SK-N-SH (cell line): ENCODE measurements at places on chromosomes 7 and 10.

GRCh38 chr7:26052706-26053105 is 99.3 kb upstream of the NFE2L3 start:
- no peak for DNase-seq

GRCh38 chr10:112307358-112308124 is 24.3 kb downstream of the TECTB start:
- peak; percentile 66 for DNase-seq

GRCh38 chr10:29554660-29555059 is 80.1 kb downstream of the SVIL start:
- no peak for DNase-seq

- peak; percentile 45 for DNase-seq
These were observed 30.3 kb downstream of the BCAP29 start for GRCh38 chr7:107610323-107610722.

DNA sequence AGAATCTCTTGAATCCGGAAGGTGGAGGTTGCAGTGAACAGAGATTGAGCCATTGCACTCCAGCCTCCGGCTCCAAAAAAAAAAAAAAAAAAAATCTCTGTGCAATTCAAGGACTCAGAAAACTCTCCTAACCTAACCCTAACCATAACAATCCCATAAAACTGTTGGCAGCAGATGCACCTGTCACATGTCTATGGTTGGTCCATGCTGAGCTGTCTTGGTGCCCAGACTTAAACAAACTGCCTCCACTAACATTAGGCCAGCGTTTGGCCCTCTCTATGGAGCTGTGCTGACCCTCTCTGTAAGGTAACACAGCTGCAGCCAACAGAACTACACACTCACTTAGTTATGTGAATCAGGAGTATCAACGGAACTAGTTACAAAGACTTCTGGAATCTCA is 132.5 kb upstream of the PTER start:
- no peak for DNase-seq

DNA sequence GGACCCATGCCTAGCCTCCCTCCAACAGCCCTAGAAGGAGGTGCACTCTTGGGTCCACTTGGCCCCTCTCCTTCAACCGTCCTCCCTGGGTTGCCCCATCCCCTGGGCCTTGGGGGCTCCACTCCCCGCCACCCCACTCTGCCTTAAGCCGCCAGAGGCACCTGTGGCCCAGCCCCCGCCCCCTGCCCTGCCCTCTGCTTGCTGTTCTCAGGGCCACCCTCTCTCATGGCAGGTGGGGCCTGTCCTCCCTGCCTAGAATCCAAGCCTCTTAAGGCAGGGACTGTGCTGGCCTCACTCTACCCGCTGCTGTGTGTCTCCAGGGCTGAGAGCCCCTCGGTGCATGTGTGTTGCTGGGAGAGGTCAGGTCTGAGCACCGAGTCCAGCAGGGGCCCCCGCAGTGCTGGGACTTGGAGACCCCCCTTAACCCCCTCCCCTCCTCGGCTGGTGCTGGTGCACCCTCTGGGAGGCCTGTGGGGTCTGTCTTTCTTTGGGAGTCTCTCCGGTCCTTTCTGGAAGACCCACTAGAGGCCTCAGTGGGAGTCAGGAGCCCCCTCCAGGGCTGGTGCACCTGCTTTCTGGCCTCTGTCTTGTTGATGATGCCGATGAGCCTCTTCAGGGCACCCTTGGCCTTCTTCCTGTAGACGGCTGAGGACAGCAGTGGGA is 43.8 kb downstream of the CFAP46 start:
- no peak for DNase-seq

DNA sequence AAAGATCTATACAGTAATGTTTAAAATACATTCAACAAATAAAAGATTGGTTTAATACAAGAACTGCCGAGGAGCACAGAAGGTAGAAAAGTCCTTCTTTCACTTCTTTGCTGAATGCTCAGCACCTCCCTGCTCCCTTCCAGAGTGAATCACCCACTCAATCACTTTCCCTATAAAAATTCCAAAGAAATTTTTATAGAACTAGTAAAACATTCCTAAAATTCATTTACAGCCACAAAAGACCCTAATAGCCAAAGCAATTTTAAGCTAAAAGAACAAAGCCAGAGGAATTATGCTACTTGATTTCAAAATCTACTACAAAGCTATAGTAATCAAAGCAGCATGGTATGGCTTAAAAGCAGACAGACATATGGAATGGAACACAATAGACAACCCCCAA is 320.9 kb downstream of the PCLO start:
- no peak for DNase-seq

DNA sequence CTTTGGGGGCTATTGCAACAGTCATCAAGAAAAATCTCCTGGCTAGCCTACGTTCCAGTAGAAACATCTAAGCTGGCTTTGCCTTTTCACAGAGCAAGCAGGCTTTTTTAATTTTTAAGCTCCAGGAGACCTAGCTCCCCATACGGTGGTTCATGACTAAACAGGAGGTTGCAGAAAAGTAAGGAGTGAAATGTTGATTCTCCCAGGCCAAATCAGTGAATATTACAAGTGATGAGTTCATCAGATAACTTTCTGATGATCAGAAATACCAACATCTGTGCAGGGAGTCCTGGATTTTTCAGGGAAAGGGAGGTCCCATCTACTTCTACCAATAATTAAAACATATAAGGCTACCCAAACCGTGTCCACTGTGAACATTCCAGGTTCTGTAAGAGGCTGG is 477.3 kb upstream of the CELF2 start:
- no peak for DNase-seq

DNA sequence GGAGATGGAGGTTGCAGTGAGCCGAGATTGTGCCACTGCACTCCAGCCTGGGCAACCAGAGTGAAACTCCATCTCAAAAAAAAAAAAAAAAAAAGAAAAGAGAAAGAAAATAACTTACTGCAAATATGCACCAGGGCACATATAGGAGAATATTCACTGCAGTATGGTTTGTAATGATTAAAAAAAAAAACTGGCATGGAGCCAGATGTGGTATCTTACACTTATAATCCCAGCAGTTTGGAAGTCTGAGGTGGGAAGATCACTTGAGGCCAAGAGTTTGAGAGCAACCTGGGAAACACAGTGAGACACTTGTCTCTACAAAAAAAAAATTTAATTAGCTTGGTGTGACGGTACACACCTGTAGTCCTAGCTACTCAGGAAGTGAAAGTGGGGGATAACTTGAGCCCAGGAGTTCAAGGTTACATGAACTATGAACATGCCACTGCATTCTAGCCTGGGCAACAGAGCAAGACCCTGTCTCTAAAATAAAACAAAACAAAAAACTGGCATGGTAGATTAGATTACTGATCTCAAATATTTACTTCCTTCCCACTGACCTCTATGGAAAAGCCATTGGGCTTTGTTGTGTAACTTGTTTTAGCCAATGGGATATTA is 85.6 kb downstream of the MICU1 start:
- no peak for DNase-seq

- no peak for DNase-seq
These were observed 163.6 kb downstream of the PPP1R17 start for GRCh38 chr7:31850601-31851000.

- no peak for DNase-seq
These were observed 78.7 kb downstream of the ARHGAP22 start for GRCh38 chr10:48526011-48526821.
